Ovary (tissue), 10 donors: ENCODE measurements at places on chromosomes 3 and 15. TPM values are rescaled to one million over a fixed set of nuclear protein-coding genes. Genes with fewer than 3 reads are reported as not detected.

DNA sequence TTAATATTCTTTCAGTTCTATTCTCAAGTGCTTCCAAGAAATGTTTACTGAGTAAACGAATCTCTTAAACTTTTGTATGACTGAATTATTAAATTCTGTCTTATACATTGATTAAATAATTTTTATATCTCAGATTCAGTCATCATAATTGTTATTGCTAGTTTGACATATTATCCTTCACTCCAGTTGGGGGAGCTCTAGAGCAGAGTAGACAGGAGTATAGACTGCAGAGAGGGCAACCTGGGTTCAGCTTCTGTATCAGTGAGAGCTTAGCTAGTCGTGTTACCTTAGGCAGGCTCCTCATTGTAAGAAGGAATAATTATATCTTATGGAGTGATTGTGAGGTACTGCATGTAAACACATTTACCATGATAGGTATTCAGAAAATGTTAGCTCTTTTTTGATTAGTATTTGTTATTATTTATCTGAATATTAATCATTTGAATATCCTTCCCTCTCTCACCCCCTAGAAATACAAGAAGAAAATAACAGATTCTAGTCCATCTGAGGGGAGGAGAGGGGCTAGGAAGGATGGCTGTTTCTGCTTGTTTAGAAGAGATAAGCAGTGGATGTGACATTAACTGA, 31.0 kb upstream of the ZCWPW2 start:
- DNase-seq, result no peak

- DNase-seq, result peak; percentile 63
These were observed 35.5 kb upstream of the HACD2 start for GRCh38 chr3:123620343-123620742.

DNA sequence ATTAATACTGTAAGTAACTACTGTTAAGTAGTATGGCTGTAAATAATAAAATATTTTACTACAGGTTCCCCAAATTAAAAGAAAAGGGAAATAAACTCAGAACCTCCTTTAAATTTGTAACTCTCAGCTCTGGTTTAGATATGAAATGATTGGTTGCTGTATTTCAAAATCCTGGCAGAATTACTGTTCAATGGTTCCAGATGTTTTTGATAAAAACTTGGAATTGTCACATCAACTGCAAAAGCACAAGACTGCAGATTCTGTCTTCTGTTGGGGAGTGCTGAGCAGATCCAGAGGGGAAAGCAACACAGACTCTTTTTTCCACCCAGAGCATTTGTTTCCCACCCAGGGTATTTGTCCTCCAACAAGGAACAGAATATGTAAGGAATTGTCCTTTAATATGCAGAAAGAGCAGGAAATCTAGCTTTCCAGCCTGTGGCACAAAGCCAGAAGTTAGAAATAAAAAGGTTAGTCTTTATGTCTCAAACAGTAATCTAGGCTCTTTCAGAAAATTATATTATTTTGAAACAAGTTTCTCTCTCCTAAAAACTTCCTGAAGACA, 178.1 kb downstream of the KLHL25 start:
- DNase-seq, result no peak

DNA sequence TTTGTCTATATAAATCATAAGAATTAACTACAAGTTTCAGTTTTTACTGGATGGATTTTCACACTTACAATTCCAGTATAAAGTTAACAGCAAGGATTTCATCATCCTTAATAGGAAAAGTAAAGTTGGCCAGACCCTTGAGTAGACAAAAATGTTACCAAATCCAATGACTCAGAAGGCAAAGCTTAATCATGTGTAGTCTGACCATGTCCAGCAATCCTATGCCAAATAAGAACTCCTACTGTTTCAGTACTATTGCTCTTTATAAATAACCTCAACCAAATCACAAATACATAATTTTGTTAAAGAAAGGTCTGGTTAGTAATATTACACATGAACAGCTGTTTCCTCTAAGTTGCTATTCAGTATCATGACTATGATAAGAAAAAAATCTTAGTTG, 35.0 kb downstream of the PLOD2 start:
- DNase-seq, result no peak

GRCh38 chr3:141276398-141276797, 44.8 kb downstream of the PXYLP1 start:
- DNase-seq, result no peak

- no peak for DNase-seq
These were observed 66.0 kb downstream of the ASB7 start for GRCh38 chr15:100668348-100668745.

- DNase-seq, result no peak
These were observed 49.0 kb downstream of the KBTBD12 start for GRCh38 chr3:127964053-127964452.

DNA sequence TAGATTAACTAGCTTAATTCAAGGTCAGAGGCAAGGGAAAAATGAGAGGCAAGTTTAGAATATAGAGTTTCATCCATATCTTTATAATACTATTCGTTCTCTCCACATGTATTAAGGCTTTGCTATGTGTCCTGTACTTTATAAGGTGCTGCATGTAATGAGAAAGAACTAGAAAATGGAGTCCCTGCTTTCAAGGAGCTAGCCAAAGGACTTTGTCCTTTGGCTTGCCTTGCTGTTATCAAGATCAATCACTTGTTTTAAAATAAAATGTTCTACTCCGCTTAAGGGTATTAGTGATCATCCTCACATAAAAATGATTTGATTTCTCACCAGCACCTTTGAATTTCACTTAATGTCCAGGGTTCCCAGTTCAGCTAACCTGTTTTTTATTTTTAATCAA, 470.9 kb downstream of the WDR72 start:
- DNase-seq, result no peak

- DNase-seq, result no peak
These were observed 174.3 kb downstream of the MAGI1 start for GRCh38 chr3:65864357-65864904.

- DNase-seq, result no peak
These were observed 799.8 kb downstream of the DIPK2A start for GRCh38 chr3:144771381-144771870.

The FETUB gene
- not detected for polyA plus RNA-seq

The BMF gene
- 12.7 TPM for polyA plus RNA-seq

The LMAN1L gene
- polyA plus RNA-seq, result not detected

The CFAP100 gene
- not detected for polyA plus RNA-seq
